H54 (cell line): ENCODE measurements at places on chromosomes 5 and 9.

DNA sequence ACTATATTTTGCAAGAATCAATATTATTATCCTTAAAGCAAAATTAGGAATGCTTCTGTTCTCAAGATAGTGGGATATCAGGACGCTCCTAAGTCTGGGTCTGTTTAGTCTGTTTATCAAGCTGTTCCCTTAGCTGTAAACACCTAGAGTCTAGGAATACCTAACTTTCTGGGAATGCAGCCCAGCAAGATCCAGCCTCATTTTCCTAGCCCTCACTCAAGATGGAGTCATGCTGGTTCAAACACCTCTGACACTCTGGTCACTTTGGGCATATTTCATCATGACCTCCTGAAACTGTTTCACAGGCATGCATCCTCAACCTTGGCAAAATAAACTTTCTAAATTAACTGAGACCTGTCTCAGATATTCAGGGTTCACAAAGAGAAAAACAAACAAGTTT lies 14.4 kb upstream of the MRPS30 start:
- DNase-seq, result no peak

DNA sequence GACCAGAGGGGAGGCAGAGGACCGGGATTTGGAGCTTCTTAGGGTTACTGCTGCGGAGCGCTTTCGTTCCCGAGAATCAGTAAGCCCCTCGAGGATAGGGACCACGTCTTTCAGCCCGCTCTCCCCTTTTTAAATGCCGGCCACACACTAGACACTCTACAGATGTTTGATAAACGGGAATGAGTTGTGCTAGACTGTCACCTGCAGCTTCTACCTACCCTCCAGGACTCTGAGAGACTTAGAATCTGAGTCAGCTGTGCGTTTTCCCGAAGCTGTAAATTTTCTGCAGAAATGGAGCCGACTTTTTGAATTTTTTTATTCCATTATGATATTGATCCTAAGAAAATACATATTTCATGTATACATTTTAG lies 670 bp downstream of the CCDC171 start:
- no peak for DNase-seq

GRCh38 chr5:171785517-171785916 lies at the start of gene SMIM23:
SMIM23 (plus strand) TSS chr5:171785817; CDS start chr5:171785872, 55 bp downstream.
- DNase-seq, result no peak

DNA sequence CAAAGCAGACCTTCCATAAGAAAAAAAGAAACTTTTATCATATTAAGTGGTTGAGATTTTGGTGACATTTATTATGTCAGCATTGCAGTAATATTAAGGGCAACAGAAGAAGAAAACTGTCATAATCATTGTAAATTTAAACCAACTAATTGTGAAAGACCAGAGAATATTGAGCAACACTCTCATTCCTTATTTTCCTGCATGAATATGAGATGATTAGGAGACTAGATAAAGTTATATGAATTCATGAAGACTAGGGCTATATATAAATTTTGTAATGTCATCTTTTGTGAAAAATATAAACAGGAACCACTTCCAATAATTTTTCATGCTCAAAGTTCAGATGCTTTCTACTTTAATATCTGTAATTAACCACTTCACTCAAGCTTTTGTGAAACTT lies 974.5 kb upstream of the CDH10 start:
- DNase-seq, result no peak

- no peak for DNase-seq
These were observed 88.6 kb downstream of the JAK2 start for GRCh38 chr9:5073701-5074100.

DNA sequence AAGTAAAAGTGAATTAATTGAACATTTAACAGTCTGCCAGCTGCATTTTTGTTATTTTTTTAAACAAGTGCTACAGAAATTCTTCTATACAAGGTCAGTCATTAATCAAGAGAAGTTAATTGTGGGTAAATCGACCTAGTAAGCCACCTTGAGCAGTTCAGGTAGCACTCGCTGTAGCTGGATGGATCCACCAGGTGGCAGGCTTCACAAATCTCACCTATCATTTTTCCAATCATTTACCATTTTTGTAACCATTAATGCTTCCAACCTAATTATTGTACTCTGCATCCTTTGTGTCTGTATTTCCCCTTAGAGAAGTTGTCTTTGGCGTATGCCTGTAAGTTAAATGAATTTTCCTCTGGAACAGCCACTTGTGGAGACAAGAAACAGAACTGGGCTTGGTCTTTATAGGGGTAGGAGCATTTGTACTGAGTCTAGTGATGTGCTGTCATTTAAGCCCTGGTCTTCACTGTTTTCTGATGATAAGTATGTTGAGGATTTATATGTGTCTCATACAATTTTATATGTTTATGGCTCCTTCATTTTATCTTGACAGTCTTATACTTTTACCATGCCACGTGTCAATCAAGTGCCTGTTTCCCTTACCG lies 39.5 kb downstream of the CD180 start:
- peak; percentile 18 for DNase-seq

- no peak for DNase-seq
These were observed 593.2 kb upstream of the CLINT1 start for GRCh38 chr5:158451993-158452672.

DNA sequence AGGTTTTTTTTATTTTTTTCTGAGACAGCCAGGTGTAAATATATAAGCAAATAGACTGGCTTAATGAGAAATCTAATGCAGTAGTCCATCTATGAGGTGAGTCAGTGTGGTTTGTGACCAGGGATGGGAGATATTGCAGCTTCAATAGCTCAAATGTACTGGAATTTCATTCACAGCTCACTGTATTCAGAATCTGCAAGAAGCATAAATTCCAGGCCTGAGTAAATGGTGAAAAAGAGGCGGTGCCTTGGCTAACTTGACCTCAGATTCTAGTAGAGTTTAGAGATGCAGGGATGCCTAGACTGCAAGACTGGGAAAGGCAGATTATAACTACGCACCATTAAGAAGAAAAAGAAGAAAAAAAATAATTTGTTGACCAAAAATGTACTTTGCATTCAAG lies 151.9 kb upstream of the SMC2 start:
- no peak for DNase-seq

DNA sequence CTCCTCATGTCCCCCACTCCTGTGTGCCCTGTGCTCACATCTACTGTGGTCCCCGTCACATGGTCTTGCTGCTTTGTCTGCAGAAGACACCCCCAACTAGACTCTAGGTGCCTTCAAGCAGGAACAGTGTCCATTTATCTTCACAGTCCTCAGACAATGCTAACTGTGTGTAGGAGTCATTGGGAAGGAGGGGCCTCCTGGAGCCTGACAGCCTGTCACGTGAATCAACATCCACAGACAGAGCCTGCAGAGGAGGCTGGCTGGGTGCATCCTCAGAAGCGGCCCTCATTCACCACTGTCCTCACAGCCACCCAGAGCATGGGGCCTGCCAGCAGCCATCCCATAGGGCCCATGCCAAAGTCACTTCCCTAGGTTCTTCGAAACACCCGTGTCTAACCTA lies 98.7 kb downstream of the MED10 start:
- no peak for DNase-seq

DNA sequence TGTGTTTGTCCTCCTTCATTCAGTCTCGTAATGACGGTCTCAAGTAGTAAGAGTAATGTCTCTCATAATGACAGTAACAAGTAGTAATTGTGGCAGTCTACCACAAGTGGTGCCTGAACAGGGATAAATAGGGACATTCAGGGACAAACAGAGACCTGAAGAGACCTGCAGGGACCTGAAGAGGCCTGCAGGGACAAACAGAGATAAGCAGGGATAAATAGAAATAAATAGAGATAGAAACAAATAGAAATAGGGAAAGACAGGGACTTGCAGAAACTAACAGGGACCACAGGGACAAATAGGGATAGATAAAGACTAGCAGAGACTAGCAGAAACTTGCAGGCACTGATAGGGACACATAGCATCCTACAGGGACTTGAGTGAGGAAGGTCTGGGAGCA lies 7.9 kb downstream of the UGT3A2 start:
- DNase-seq, result no peak

DNA sequence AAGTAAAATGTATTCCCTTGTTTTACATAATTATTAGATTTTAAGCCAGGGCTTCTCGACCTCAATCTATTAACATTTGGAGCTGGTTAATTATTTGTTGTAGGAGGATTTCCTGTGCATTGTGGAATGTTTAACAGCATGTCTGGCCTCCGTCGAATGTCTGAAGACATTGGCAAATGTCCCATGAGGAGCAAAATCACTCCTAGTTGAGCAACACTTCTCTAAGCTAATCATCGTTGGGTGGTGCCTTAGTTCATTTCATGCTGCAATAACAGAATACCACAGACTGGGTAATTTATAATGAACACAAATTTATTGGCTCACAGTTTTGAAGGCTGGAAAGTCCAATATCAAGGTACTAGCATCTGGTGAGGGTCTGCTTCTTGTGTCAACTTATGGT lies 13.4 kb upstream of the VPS13A start:
- DNase-seq, result no peak

GRCh38 chr9:133454943-133455673 lies 4.7 kb upstream of the CACFD1 start:
- no peak for DNase-seq

GRCh38 chr5:67673618-67674017 lies 477.0 kb upstream of the CD180 start:
- no peak for DNase-seq
